ENCODE measurements at places on chromosomes 1 and 21.

DNA sequence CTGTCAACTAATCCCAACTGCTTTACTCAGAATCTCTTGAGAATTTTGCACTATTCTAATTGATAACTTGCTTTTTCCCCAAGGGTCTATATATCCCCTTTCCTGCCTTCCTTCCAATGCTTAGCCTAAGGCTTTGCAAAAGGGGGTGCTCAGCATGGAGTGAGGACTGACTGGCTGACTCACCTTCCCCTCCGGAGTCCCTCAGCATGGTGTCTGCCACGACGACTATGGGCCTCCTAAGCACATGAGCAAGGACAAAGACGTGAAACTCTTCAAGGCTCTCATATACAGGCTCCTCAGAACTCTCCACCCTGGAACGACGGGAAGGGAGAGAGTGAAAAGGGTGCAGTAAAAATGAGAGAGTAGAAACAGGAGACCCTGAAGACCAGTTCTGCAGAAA lies 13.2 kb upstream of the MTMR11 start:
- no peak for DNase-seq

GRCh38 chr21:40433538-40433937 lies 413.4 kb downstream of the DSCAM start:
- DNase-seq, result no peak

- DNase-seq, result peak; percentile 42
Observed at GRCh38 chr1:28456078-28456477, 49.8 kb upstream of the RCC1 start.

GRCh38 chr1:37038227-37039093 lies 4.1 kb upstream of the GRIK3 start:
- no peak for DNase-seq

- DNase-seq, result no peak
Observed at GRCh38 chr1:78553859-78554258, 63.1 kb downstream of the PTGFR start.

DNA sequence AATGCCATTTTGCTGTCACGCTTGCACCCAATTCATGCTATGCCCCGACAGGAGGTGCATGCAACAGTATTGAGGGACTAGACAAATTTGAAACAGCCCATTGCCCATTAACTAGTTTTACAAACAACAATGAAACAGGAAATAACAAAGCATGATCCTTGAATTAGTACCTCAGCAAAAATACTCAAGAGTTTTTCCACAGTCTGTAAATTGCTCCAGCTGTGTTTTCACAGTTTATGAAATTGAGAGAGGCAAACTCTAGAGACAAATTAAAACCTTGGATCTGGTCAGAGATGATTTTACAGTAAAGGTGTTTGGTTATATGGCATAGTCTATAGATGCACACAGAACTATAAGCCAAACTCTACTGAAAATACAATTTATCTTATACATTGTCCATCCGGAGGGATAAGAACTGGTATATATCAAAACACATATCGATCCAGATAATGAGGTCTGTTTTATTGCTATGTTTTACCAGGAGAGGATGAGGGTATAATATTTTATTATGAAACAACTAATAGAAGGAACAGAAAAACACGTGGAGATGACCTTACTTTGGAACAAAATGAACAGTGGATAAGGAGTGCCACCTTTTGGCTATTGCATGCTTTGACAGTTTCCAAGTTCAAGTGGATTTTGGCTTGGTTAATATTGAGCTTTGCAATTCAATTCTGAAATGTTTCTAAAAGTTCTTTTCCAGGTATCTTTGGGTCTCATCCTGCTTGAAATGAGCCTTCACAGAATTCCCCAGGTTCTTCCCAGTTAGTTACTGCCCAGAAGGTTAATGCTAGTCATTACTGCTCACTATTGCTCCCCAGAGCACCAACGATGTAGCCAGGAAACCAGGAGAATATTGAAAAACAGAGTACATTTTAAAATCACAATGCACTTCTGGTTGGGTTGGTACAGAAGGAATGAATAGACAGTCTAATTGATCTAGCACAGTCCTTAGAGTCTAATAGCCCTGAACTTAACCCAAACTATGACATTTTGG lies 45.7 kb downstream of the ZC3H11B start:
- no peak for DNase-seq

DNA sequence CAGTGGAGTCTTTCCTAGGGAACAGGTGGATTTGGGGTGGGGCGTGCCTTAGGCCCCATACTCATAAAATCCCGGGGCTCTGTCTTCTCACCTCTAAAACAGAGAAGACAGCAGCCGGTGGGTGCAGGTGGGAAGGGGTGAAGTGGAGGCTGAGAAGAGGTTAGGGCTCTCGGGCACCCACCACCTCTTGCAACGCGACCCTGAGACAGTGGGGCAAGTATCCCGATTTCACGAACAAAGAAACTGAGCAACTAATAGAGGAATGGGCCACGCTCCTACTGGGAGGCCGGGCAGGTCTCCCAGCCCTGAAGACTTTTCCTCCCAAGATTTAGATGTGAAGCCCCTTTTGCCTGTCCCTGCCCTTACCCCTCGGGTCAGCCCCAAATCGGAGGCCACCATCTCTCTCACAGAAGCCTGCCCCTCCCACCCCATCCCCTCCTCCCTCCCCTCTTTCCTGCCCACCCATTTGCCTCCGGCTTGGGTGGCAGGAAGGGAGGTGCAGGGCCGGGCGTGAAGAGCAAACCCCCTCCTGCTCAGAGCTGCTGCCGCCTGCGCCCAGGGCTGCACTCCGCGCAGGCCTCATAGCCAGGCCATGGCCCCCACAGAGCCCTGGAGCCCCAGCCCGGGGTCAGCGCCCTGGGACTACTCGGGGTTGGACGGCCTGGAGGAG lies at the start of gene GPR25:
Gene GPR25 (plus strand): TSS at position 536 of the 670 bp plus-strand sequence. CDS start 57 bp downstream, at position 593.
- no peak for DNase-seq

DNA sequence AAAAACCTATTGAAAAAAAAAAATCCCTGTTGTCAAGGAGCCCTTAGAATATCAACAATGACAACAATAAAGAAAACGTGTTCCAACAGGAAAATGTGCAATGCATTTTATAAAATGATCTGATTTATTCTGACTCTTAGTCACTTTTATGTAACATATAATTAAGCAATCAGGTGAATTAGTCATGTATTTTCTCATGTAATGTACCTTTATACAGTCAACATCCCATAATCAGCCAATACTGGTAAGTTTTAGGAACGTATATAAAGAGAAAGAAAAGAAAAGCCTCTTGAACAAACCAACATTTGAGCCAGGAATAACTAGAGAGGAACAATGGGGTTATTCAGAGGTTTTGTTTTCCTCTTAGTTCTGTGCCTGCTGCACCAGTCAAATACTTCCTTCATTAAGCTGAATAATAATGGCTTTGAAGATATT lies at the start of gene CLCA4:
Gene CLCA4 (plus strand): TSS at position 292 of the 435 bp plus-strand sequence. CDS start 42 bp downstream, at position 334.
- DNase-seq, result no peak

GRCh38 chr1:167221126-167221737 lies 546 bp downstream of the POU2F1 start:
- DNase-seq, result peak; percentile 10

GRCh38 chr1:91120936-91121335 lies 99.1 kb upstream of the ZNF644 start:
- no peak for DNase-seq

DNA sequence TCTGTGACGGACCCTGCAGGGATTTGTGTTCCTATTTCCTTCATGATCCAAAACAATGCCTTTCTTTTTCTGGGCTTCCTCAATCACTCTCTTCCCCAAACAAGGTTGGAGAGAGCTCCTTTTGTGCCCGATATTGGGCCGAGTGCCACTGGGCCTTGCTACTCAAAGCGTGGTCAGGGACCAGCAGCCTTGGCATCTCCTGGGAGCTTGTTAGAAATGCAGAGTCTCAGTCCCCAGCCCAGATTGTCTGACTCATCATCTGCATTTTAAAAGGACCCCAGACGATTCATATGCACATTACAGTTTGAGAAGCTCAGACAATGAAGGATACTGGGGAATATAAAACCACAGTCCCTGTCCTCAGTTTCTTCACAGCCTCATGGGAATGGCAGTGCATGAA lies 19.9 kb downstream of the ADORA1 start:
- no peak for DNase-seq

DNA sequence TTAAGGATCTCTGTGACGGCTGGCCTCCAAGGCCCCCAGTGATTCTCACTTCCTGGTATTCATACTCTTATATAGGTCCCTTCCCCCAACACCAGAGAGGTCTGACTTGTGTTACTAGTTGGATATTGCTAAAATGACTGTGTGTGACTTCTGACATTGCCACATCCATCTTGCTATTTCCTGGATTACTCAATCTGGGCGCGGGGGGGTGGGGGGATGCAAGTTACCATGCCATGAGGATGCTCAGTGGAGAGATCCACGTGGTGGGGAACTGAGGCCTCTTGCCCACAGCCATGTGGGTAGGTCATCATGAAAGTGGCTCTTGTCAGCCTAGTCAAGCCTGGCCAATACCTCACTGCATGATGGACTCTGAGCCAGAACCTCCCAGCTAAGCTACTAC lies 117.0 kb downstream of the UBE2U start:
- no peak for DNase-seq

DNA sequence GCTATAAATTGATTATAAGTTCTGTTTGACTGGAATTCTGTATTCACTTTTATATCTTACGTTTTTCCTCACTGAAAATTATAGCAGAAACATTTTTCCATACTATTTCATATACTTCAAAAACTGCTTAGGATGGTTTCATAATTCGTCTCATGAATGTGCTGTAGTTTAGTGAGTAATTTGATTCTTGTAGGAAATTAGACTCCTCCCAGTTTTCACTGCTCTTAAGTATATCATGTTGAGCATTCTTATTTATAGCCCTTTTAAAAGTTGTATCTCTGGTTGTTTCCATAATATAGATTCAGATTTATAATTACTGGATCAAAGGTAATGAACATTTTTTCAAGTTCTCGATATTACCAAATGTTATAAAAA lies 250.6 kb downstream of the FMN2 start:
- DNase-seq, result no peak

DNA sequence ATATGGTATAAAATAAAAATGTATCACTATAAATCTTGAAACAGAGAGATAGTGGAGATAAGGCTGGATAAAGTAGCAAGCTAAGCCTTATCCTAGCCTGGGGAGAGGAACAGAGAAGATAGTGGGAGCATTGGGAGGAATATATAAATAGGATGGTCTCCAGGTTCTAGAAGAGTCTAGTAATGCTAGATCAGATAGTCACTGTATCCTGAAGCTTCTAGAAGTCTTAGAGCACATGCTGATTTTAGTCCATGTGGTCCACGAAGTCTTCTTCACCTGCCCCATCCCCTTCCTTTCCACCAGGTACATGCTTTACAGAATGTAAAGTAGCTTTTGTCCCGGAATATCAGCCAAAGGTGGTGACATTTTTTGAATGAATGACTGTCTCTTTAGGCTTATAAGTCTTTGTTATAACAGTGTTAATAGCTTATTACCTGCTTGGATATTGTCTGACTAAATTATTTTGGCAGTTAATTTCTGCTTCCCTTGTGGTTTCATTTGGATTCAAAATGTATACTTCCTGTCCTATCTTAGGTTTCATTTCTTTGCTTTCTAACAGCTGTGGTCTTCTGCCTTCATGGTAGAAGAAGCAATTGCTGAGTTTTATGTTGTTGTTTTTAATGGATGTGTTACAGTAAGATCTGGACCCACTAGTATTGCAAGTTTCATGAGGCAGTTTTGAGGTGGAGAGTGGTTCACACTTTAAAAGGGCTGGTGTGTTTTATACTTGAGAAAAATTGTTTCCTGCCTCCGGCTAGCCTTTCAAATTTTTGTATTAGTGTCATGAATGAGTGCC lies 5.9 kb downstream of the SMG7 start:
- no peak for DNase-seq

DNA sequence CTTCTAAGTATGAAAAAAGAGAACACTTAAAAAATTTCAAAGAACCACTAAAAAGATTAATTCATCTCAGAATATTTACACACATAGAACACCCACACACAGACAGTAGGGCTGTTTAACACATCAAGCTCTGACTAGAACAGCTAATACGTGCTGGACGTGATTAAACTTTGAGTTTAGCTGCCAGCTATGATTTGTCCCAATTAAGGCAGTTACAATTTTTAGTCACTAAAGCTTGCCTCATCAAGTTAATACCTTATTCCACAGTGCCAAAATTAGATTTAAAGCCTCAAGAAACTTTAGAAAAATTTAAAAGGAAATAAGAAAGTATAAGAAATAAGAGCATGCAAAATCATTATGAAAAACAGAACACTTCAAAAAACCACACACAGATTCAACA lies 18.9 kb downstream of the SLC16A1 start:
- no peak for DNase-seq

GRCh38 chr1:175644018-175644417 lies 99.4 kb downstream of the TNR start:
- DNase-seq, result no peak

- DNase-seq, result no peak
Observed at GRCh38 chr1:8684590-8684989, 132.8 kb downstream of the RERE start.

DNA sequence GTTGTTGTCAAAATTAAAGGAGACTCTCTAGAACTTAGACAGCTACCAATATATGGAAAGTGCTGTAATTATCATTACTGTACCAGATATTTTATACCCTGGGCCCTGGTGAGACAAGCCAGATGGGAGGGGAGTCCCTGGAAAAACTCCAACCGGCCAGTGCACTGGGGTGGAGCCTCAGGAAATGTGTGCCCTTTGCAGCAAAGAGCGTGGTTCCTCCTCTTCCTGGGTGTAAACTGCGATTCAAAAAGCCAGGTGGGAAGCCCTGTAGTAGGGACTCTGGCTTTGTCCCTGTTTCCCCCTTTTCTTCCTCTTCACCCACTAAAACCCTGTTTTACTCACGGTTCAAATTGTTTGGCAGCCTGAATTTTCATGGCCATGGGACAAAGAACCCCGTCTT lies 812.3 kb downstream of the PLA2G4A start:
- DNase-seq, result no peak

- DNase-seq, result no peak
Observed at GRCh38 chr1:4605158-4605557, 49.3 kb upstream of the AJAP1 start.

- peak; percentile 81 for DNase-seq
Observed at GRCh38 chr1:26787381-26787705, 407 bp upstream of the PIGV start.

GRCh38 chr1:159938211-159938852 lies 7.1 kb downstream of the IGSF9 start:
- no peak for DNase-seq

GRCh38 chr1:196407358-196408051 lies 200.7 kb downstream of the KCNT2 start:
- DNase-seq, result no peak

DNA sequence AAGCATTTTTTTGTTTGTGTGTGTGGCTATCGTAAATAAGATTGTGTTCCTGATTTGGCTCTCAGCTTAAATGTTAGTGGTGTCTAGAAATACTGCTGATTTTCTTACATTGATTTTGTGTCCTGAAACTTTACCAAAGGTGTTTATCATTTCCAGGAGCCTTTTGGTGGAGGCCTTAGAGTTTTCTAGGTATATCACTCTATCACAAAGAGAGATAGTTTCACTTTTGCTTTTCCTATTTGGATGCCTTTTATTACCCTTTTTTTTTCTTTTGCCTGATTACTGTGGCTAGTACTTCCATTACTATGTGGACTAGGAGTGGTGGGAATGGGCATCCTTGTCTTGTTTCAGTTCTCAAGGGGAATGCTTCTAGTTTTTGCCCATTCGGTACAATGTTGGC lies 109.6 kb downstream of the S1PR1 start:
- DNase-seq, result no peak

Data from T-helper 2 cell treated with Interferon-gamma antibody and Interleukin-4, amounts not matched to agents 5 μg/mL and 100 μg/mL, for 36 hours (primary cell).